ENCODE measurements at places on chromosomes 3 and 15.

DNA sequence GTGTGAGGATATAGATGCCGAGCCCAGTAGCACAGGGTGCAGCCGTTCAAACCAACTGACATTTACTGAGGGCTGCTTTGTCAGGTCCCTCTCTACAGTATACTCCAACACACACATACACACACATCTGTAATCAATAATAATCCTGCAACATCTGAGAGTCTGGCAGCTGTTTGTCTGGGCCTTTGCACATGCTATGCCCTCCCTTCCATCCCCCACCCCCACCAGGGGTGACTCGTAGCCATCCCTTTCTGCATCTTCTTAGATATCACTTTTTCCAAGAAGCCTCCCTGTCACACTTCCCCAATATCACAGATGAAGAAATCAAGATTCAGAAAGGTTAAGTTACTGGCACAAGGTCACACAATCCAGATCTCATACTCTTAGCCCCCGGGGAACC lies 13.7 kb downstream of the SPATA12 start:
- no peak for DNase-seq

DNA sequence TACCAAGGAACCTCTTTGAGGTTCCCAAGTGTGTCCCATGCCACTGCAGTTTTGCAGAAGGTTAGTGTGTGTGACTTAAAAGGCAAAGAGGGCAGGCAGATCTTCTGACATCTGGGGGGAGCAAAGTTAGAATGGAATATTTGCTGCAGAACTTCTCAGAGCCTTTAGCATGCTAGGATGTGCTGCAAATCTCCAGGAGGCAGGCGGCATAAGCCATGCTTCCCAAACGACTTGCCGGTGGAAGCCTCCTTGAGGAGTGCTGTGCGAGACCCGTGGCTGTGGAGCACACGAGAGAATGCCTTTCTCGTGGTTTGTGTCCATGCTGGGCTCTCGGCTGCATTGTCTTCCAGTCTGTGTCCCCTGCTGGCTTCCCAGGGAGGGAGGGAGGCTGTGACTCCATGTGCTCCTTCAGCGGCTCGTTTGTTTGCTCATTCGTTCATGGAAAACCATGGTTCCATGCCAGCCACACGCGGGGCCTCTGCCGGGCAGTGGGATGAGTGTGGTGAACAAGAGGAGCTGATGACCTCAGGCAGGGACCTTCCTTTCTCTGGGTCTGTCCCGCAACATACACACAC lies 13.8 kb downstream of the HDAC11 start:
- no peak for DNase-seq

DNA sequence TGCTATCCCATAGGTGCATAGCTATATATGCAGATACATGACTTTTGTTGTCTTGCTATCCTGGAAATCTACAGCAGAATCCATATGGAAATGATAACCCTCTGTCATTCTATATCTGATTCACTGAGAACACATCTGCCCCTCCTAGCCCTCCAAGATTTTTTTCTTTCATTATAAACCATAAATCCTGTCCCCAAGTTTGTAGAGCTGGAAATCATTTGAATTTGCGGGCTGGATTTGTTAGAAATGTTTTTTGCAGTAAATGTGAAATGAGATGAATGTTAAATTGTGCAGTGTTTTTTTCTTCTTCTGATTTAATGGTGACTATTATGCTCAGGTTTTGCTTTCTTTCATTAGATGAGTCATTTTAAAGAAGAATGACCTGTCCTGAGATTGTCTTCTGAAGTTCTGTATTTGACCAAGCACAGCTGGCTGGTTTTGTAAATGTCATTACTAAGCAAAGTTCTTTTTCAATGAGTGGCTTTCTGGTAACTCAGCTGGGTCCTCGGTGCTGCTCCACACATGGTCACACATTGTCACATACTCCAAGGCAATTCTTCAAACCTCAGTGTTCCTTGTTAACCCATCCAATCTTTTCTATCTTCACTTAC lies 25.3 kb upstream of the ABHD17C start:
- DNase-seq, result no peak

DNA sequence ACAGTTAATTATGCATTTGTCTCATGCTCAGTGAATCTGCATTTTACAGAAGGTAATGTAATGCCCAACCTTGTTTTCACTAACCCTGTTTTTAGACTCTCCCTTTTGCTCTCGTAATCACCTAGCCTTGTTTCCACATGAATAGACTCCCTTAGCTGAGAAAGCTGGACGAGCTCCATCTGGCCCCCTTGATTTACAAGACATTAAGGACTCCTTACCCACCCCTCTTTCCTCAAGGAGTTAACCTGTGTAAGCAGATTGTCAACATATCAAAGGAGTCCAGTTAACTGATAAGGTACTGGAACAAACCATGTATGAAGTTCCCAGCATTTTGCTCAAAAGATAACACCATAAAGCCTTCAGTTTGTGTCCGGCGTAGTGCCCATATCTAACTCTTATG lies 99.6 kb downstream of the VPS8 start:
- DNase-seq, result no peak

- DNase-seq, result no peak
Observed at GRCh38 chr3:187662848-187663409, 7.3 kb downstream of the SST start.

DNA sequence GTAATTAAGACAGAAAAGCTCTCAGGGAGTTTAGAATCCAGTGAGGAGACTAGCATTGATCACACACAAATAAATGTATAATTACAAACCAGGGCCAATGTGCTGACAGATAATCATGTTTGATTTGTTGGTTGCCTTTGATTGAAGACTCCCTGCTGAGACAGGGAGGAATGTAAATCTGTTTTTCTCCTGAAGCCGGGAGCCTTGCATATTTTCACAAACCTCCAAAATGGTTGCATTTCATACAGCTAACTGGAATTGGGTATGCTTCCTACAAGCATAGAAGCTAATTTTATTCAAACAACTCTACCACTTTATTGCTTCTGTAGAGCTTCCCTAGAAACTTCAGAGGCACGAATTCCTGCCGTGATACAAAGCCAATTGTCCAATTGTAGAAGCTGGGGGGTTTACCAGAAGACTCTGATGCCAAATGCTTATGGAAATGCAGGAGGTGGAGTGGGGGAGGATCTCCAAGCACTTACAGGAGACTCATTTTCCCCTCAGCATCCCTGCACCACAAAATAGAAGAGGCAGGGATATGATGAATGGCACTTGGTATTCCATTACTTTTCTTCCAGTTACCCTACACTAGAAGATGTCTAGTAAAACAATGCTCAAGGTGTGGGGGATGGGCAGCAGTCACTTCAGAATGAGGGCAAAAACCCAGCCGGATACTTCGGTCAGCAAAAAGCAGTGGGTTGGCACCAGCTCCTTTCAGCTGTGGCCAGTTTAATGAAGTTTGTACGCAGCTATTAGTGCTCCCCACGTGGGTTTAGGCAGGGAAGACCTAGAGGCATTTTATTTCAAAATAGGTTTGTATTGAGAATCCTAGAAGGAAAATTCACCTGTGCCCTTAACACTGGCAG lies 11.4 kb upstream of the MEX3B start:
- DNase-seq, result no peak

DNA sequence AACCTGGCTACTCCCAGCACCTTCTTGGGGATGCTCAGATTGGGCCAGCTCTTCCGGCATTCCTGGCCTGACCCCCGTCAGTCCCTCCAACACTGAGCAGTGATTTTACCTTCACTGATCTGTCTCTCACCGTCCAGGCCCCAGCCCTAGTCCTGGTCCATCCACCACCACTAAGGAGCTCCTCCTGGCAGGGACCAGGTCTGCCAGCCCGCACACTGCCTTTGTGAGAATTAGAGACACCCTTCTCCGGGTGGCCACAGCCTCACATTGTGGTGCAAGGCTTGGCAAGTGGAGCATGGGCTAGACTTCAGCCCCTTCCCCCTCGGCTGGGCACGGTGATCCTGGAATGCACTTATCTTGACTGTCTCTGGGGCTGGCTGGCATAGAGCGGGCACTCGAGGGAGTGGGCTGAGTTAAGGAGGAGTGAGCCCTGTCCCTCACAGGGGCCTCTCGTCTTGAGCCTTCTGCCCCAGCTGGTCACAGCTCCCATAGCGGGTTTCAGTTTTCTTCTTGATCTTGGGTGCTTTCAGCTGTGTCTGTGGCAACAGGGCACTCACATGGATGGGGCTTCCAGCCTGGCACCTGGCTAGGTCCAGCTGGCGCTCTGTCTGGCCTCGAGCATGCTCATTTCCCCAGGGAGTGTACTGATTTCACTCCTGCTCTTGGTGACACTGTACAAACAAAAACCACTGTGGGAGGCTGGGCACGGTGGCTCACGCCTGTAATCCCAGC lies 53.9 kb downstream of the LINGO1 start:
- no peak for DNase-seq

- DNase-seq, result no peak
Observed at GRCh38 chr3:134330883-134331810, 43.1 kb downstream of the AMOTL2 start.

DNA sequence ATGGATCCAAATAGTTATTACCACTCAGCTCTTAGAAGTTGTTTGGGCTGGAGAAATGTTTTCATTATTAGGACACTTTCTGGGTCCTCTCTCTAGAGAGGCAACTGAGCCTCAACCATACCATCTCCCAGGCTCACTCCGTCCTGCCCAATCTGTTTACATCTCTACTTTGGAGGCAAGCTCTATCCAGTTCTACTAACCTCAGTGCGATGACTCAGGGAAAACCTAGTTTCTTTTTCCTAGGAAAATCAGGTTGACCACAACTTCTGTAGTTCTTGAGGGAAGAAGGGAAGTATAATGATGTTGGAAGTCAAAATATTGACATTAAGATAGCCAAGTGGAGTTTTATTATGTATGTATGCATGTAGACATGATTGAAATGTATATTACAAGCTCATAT lies 40.4 kb downstream of the LPP start:
- DNase-seq, result no peak

GRCh38 chr15:66968806-66969596 lies 96.4 kb upstream of the SMAD3 start:
- no peak for DNase-seq

GRCh38 chr3:58079773-58080172 lies 71.6 kb downstream of the FLNB start:
- DNase-seq, result no peak

GRCh38 chr15:23869396-23869795 lies 182.3 kb upstream of the NDN start:
- DNase-seq, result no peak

GRCh38 chr3:126160243-126161210 lies 19.9 kb downstream of the ALDH1L1 start:
- DNase-seq, result no peak

GRCh38 chr3:34072297-34072696 lies 273.9 kb downstream of the PDCD6IP start:
- DNase-seq, result no peak

- no peak for DNase-seq
Observed at GRCh38 chr15:52428297-52428696, 100.4 kb downstream of the MYO5A start.

DNA sequence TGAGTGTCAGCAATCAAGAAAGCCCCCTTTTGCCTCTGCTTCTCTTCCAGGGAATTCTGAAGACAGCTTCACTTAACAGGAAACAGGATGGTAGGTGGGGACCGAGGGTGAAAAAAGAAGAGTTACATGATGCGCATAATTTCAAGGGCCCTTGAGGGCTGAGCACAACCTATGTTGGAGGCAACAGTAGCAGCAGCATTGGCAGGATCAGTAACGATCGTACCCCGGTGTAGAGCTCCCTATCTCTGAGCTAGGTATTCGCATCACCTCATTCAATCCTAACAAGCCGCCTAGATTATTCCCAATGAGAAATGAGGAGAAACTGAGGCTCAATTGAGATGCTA lies 432 bp upstream of the RAD54L2 start:
- DNase-seq, result no peak

- no peak for DNase-seq
Observed at GRCh38 chr3:197880491-197881269, 69.3 kb upstream of the RPL35A start.

DNA sequence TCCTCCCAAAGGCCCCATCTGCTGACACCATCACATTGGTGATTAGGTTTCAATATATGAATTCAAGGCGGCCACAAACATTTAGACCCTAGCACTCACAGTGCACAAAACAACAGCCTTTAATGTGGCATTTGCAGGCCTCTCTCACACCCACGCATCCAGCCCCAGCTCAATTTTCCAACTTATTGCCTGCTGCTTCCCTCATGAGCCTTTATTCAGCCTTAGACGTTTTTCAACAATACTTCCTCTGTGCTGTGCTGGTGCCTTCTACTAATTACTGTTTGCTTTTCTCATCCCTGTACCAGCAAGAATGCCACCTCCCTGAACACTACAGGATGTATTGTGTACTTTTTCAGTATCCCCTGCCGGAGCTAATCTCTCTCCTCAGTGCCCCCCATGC lies 334.6 kb downstream of the GABRB3 start:
- DNase-seq, result no peak

- DNase-seq, result no peak
Observed at GRCh38 chr3:115758076-115758763, 134.9 kb downstream of the GAP43 start.

GRCh38 chr15:31867536-31868442 lies 162.5 kb upstream of the CHRNA7 start:
- DNase-seq, result peak; percentile 12

- no peak for DNase-seq
Observed at GRCh38 chr3:159882790-159883779, 105.5 kb upstream of the IL12A start.

- no peak for DNase-seq
Observed at GRCh38 chr3:177525987-177526712, 328.9 kb upstream of the TBL1XR1 start.

GRCh38 chr3:40645883-40646282 lies 121.1 kb downstream of the ZNF621 start:
- no peak for DNase-seq

- DNase-seq, result no peak
Observed at GRCh38 chr15:77871852-77872371, 205.6 kb downstream of the TBC1D2B start.

- DNase-seq, result no peak
Observed at GRCh38 chr3:46655271-46655670, 38.2 kb downstream of the ALS2CL start.

GRCh38 chr3:157459706-157460105 lies 23.1 kb downstream of the PTX3 start:
- no peak for DNase-seq

DNA sequence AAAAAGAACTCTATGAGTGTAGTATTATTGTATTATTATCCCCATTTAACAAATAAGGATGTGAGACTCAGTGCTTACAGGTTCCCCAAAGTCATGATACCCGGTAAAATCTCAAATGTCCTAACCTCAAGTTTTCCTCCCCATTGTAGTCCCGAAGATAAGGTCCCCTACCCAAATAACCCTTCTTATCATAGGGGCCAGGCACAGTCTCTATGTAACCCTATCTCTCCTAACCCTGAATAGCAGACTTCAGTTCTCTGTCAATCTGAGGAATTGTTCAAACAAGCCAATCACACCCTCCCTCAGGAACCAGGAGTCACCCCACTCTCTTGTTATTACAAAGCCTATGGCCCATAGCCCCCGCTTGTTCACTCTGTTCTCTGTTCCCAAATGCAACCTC lies 10.5 kb upstream of the SUSD5 start:
- no peak for DNase-seq

GRCh38 chr3:41159588-41160189 lies 39.6 kb upstream of the CTNNB1 start:
- no peak for DNase-seq

GRCh38 chr3:50347187-50347813 lies 1.8 kb upstream of the ZMYND10 start:
- peak; percentile 72 for DNase-seq

Data from naive B cell (primary cell).